HS-5 (cell line): ENCODE measurements at places on chromosomes 7 and 10.

DNA sequence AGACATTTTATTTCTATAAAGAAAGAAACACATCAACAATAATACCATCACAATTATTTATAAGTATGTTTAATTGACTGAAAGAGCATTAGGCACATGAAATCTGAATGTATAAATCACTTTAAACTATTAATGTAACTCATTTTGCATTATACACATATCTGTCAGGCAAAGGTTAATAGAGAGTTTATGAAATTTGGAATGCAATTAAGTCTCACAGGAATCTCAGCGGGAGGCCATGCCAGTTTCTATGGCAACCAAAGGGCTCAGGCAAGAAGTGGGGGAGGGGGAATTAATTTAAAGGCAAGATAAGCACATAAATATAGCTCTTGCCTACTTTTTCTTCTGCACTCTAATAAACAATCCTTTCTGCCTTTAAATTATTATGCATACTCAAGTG is 152.6 kb downstream of the SLC16A9 start:
- DNase-seq: no peak

DNA sequence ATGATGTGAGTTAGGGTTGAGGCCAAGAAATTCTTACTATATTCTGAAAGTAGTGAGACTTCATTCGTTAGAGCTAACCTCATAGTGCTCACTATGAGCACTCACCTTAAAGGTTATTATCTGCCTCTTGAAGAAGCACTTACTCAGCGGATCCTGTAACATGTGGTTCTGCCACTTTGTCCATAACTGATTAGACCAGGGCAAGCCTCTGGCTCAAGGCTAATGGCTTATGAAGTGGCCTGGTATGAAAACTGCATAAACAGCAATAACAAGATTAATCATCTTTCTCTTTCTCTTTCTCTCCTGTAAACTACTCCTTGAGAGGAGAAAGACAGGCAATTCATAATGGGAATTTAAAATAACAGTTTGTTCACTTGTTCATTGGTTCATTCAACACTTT is 82.8 kb downstream of the MAPK8 start:
- DNase-seq: no peak

- no peak for DNase-seq
These were observed 5.4 kb downstream of the SAP25 start for GRCh38 chr7:100568176-100568895.

GRCh38 chr7:37604078-37604477 is 79.5 kb upstream of the GPR141 start:
- DNase-seq: no peak

DNA sequence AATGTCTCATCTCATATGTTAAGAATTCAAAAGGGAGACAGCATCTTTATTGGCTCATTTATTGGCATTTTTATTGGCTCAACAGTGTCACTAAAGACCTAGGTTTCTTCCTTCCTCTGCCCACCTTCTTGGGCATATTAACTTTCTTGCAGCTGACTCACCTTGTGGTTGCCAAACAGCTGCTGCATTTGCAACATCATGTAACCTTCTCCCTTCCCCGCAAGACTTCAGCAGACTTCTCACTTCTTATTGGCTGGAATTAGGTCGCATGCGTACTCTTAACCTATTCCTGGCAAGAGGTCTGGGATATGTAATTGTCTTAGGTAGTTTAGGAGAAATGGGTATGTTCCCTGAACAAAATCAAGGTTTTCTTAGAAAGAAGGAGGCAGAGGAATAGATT is 263.2 kb downstream of the POU6F2 start:
- no peak for DNase-seq

GRCh38 chr10:113704637-113705343 is 25.1 kb downstream of the CASP7 start:
- DNase-seq: peak; percentile 9

- no peak for DNase-seq
These were observed 62.3 kb downstream of the LAMB4 start for GRCh38 chr7:108067844-108068243.

- DNase-seq: no peak
These were observed 605 bp downstream of the SUFU start for GRCh38 chr10:102504179-102504975.

GRCh38 chr7:138514044-138514443 is 54.0 kb downstream of the TRIM24 start:
- no peak for DNase-seq

- DNase-seq: no peak
These were observed 9.7 kb upstream of the GDF10 start for GRCh38 chr10:47290338-47290737.

DNA sequence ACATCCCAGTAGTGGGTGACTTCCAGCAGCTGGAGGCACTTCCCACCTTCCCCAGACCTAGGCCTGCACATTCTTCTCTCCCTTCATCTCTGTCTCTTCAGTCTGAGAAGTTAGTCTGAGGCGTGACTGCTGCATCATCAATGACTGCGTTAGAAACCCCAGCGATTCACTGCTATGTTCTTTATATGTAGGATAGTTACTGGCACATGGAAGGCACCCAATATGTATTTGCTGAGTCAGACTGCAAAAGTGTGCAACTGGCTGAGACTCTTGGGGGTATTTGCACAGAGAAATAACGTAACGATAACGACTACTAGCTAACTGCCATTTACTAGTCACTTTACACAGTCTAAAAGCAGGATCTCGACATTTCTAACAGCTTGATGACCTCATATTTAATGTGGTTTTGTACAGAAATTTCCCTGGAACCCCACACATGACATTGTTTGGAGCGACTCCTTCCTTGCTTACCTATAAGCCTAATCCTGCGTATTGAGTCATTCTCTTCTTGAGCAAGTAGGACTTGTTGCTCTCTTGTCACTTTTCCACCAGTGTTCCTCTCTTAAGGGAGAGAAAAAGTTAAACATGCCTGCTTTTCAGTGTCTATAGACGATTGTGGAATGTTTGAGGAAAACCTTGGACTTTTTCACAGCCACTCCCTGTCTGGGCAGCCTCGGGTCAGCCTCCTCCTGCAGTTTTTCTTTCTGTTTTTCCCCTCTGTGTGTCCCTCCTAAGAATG is 45.5 kb downstream of the THNSL1 start:
- no peak for DNase-seq

DNA sequence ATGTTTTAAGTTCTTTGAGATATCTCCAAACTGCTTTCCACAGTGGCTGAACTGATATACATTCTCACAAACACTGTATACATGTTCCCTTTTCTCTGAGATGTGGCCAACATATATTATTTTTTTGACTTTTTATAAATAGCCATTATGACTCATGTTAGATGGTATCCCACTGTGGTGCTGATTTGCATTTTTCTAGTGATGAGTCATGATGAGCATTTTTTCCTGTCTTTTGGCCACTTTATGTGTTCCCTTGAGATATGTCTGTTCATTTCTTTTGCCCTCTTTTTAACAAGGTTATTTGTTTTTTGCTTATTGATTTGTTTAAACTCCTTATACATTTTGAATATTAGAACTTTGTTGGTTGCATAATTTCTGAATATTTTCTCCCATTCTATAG is 1055.1 kb downstream of the NXPH1 start:
- peak; percentile 9 for DNase-seq

DNA sequence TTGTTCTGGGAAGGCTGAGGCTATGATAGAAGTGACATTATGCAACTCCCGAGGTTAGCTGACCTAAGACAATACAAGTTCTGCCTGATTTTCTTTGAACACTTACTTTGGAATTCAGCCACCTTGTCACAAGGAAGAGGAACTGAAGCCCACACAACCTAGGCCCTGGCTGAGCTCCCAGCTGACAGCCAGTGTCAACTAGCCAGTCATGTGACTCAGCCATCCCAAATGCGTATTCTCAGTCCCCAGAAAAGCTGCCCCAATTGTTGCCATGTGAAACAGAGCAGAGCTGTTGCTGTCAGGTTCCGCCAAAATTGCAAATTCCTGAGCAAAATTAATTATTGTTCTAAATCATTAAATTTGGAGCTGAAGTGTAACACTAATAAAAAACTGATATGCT is 1010.0 kb downstream of the XPNPEP1 start:
- no peak for DNase-seq

DNA sequence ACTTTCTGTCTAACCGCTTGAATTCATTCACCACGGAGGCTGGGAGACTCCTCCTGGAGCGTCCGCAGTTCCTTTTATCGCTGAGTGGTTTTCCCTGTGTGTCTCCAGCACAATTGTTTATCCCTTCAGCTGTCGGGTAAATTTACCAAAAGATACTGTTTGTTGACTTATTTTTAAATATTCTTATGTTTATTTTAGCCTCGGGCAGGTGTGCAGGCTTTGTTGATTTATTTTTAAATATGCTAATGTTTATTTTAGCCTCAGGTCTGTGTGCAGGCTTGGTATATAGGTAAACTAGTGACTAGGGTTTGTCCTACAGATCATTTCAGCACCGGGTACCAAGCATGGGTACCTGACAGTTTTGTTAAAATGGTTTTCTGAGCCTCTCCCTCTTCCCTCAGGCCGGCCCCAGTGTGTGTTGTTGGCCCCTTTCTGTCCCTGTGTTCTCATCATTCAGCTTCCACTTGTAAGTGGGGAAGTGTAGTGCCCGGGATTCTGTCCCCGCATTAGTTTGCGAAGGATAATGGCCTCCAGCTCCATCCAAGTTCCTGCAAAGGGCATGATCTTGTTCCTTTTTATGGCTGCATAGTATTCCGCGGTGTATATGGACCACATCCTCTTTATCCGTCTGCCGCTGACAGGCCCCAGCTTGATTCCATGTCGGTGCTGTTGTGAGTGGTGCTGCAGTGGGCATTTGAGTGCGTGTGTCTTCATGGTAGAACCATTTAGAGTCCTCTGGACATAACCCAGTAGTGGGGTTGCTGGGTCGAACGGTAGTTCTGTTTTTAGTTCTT is 5.3 kb downstream of the GET4 start:
- DNase-seq: no peak

- DNase-seq: no peak
These were observed 238.7 kb downstream of the PLXNA4 start for GRCh38 chr7:132337450-132338080.

DNA sequence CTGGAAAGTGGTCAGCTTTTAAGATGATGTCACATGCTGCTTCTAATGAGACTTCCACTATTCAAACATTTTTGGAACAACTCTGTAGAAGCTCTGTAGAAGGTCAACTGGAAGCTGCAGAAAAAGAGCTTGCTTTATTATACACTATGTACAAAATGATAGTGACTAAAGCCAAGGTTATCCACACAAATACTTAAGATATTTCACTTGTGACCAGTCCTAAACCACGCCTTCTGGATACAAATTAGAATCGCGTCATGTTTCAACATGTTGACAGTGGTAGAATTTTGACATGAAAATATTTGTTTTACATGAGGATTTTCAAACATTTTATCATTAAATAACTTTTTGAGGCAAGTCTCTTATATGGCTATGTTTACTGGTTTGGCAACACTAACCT is 499.6 kb upstream of the PHF14 start:
- peak; percentile 9 for DNase-seq

DNA sequence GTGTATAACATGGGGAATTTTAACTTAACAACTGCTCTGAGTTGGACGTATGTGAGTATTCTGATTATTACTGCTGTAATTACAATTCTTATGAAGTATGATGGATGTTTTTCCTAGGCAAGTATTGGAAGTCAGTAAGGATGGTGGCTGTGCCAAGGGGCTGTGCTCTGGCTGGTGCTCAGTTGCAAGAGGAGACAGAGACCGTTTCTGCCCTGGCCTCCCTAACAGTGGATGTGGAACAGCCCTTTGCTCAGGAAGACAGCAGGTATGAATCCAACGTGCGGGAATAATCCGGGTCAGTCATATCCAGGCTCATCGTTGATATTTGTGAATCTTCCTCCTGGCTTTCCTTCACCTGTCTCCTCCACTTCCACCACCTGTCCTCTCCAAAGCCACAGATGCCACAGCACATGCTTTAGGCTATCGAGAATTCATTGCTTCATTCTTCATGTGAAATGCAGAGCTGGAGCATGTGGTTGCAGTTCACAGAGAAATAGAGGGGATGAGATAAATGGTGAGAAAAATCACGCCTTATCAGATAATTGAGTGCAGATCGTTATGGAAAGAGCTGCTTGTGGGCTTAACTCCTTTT is 141.7 kb downstream of the TWIST1 start:
- DNase-seq: no peak

DNA sequence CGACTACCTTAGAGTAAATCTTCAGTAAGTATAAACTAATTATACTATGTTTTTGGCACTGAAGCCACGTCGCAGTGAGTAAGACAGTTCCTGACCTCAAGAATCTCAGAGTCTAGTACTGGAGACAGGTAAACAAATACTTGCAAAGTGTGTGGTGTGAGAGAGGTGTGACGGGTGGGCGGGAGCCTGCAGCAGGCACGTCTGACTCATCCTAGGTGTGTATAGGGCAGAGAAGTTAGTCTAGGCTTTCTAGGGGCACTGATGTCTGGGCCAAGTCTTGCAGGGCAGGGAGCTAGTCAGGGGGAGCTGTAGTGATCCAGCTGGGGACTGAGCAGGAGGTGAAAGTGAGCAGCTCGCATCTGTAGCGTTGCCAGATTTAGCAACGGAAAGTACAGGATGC is 35.9 kb upstream of the SFTPD start:
- DNase-seq: no peak

DNA sequence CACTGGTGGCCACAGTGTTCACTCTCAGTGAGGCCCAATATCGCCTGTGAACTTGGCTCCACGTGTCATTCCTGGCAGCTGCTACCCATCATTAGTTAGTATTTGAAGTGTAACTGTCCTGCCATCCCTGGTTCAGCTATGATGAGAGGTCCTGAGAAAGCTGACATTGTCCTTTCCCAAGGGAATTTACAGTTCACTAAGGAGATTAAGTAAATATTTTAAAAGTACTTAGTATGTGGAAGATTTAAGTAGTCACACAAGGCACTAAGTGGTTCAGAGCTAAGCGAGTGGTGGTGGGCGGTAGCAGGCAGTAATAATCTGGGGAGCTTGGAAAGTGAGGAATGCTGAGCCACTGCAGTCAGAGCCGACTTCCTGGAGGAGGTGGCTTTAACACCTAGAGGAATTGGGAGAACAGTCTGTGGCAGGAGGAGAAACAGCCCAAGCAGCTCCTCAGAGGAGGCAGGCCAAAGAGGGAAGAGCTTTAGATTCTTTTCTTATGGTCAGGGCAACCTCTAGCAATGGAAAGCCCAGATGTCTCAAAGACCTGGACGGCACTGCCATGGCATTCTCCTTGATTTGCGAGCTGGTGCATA is 519.7 kb downstream of the LRMDA start:
- DNase-seq: no peak

- DNase-seq: no peak
These were observed 92.7 kb downstream of the CCDC3 start for GRCh38 chr10:12908773-12909172.

DNA sequence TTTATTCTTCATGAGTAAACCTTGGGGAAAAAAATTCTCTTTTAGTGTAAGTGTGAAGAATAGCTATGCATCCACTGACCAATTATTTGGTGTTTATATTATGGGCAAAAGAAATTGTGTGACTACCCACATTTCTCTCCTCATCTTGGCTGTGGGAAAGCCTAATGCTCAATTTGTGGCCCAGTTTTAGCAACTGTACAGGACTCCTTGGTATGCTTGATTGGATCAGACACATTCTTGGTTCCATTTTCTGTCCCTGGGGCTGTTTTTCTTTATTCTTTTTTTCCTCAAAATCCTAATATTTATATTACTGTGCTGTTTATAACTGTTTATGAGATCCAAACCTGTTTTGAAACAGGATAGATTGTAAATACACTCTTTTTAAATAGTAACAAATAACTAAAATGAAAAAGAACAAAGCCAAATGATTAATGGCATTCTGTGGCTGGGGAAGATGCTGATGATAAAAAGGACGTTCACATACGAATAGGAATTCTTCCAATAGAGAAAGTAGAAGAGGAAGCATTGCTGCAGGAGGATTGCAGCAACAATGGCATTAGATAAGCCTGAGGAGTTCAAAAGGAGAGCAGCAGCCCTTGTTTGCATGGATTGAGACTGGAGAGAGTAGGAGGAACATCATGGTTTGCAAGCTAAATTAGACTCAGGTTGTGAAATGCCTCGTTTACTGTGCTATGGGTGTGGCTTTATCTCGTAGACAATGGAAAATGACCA is 580.5 kb downstream of the INHBA start:
- DNase-seq: no peak
